A549 treated with GW870086 at 1 μM for 4 hours (cell line): ENCODE measurements at places on chromosomes 12 and 14. TPM values are rescaled to one million over a fixed set of nuclear protein-coding genes. Genes with fewer than 3 reads are reported as not detected.

Gene SSTR1
- total RNA-seq, result 0.03 TPM in 1 of 5 replicates, not detected in the others

Gene IAPP
- not detected in 5 replicates for total RNA-seq

Gene SLC2A3
- total RNA-seq, result 3.2 to 3.7 TPM (median 3.2 TPM) in 5 replicates

Gene TOMM20L
- total RNA-seq, result not detected in 5 replicates

Gene VRTN
- not detected in 5 replicates for total RNA-seq

Gene PLEKHG7
- total RNA-seq, result 0.07 TPM in 1 of 5 replicates, not detected in the others

Gene CNTN1
- total RNA-seq, result 38.7 to 59.8 TPM (median 55.1 TPM) in 5 replicates

Gene MDM1
- 5.8 to 8.1 TPM (median 6.5 TPM) in 5 replicates for total RNA-seq

Gene SERPINA10
- 0.03 TPM in 1 of 5 replicates, not detected in the others for total RNA-seq

Gene GALNT16
- total RNA-seq, result 2.5 to 3.8 TPM (median 3.6 TPM) in 5 replicates

Gene SLC6A12
- total RNA-seq, result 0.72 to 1.4 TPM (median 1.1 TPM) in 5 replicates

Gene KRT77
- not detected in 5 replicates for total RNA-seq

Gene CBX5
- total RNA-seq, result 20.9 to 25.9 TPM (median 23.1 TPM) in 5 replicates
